Ureter (tissue), 1 donor: ENCODE measurements at places on chromosomes 4 and X.

DNA sequence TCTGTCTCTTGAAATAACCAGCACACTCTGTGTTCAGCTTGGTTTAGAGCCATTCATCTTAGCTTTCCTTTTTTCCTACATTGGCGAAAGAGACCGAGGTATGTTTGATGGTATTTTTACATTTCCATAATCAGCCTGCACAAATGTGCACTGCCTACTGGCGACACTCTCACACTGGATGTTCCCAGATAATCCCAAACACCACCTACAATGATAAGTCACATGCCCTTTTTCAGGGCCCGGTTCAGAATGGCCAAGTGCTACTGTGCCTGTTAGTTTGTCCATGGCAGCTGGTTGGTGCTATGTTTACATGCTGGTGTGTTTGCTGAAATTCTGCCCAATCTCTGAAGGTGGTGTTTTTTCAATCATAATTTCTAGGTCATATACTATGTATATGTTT lies 80.8 kb upstream of the NR3C2 start:
- DNase-seq: no peak

- DNase-seq: no peak
Measured at GRCh38 chr4:33411182-33411581, 2691.0 kb downstream of the PCDH7 start.

- DNase-seq: no peak
Measured at GRCh38 chr4:8761167-8761823, 110.3 kb downstream of the HMX1 start.

DNA sequence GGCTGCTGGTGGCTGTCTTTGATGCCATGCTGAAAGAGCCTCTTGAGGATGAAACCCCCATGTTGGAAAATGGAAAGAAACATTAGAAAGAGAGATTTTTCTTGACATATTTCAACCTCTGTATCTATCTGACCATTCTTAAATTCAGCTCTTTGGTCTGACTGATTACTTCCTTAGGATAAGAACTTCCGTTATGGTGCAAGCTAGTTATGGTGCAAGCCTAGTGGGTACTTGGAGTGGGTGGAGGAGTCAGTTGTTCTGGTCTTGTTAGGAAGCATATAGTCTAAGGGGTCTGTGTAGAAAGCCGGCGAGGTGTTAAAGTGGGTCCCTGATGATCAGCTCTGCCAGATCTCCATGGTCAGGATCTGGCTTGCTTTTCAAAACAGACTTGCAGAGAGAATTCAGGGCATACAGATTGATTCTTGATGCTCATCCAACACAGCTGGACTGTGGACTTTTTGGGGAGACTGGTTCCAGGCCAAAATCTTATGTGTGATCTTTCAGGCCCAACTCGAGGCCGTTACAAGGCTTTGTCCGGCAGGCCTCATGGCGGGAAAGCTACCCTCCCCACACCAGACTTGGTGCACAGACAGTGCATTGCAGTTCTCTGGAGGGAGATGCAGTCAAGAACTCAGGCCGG lies 82.8 kb upstream of the BOD1L1 start:
- no peak for DNase-seq

GRCh38 chrX:69137371-69138117 lies 27.7 kb downstream of the PJA1 start:
- no peak for DNase-seq

DNA sequence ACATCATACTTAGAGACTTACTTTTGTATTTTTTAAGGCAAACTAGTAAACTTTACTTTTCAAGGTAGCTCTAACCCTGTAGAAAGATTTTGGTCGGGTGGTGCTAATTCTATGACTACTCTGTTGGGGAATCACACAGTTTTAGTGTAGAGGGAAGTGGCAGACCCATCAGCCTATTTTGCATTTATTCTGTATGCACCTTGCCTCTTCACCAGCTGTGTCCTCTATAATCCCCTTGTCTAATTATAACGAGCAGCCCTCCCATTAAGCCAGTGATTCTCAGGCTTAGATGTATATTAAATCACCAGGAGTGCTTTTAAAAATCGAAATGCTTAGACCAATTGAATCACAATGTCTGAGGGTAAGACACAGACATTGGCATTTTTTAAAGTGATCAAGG lies 78.1 kb downstream of the GALNT7 start:
- no peak for DNase-seq

DNA sequence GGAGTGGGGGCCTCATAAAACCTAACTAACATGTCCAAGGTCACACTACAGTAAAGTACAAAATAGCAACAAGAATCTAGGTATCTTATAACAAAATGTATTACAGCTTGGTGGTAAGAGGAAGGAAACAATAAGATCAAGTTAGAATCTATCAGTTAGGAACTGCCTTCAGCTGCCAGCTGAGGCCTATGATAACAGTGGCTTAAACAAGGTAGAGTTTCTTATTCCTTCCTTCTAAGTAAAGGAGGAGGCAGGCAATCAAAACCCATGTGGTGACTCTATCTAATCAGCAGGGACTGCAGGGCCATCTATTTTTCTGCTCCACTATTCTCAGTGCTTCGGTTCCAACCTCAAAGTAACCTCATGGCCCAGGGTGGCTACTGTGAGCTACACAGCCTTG lies 10.9 kb downstream of the SH3D19 start:
- no peak for DNase-seq

DNA sequence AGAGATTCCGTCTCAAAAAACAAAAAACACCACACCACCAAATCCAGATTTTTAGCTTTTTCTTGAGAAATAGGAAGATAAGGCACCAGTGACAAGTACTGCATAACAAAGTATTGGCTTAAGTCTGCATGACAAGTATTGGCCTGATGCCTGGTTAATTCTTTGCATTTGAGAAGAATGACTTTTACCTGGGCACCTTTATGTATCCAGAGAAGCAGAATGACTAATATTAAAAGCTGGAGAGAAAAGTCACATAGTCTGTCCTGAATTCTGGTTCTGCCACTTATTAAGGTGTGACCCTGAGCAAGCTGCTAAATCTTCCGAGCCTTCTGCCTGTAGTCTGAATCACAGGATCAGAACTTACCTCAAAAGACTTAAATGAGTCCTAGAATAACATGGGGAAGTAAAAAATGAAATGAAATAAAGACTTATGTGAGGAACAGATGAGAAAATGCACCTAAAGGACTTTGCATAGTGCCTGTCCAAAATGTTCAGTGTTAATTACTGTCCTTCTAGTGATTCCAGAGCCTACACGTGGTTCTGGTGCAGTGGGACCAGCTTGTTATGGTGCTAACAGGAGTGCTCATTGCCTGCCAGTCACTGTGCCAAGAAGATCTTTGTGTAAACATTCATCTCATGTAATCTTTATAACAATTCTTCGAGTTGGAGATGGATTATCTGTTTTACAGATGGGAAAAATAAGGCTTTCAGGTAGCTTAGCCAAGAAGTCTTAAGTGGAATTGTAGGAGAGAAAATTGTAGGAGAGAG lies 31.6 kb downstream of the UGDH start:
- no peak for DNase-seq
